ENCODE measurements at places on chromosomes 11 and 22. TPM values are rescaled to one million over a fixed set of nuclear protein-coding genes. Genes with fewer than 3 reads are reported as not detected.

The MARK2 gene
- 65.9 TPM for total RNA-seq

The OR51E1 gene
- not detected for total RNA-seq

The TMEM121B gene
- 0.24 TPM for total RNA-seq

The LRRN4CL gene
- 0.20 TPM for total RNA-seq

The CEP126 gene
- total RNA-seq: 0.27 TPM

The TP53I11 gene
- 2.7 TPM for total RNA-seq

The SH3BP1 gene
- 183 TPM for total RNA-seq

The OVOL1 gene
- total RNA-seq: not detected

The SPA17 gene
- total RNA-seq: 3.4 TPM

The SNRPD3 gene
- 106 TPM for total RNA-seq

The MOV10L1 gene
- not detected for total RNA-seq
